H4 (cell line): ENCODE measurements at places on chromosomes 16 and 17.

DNA sequence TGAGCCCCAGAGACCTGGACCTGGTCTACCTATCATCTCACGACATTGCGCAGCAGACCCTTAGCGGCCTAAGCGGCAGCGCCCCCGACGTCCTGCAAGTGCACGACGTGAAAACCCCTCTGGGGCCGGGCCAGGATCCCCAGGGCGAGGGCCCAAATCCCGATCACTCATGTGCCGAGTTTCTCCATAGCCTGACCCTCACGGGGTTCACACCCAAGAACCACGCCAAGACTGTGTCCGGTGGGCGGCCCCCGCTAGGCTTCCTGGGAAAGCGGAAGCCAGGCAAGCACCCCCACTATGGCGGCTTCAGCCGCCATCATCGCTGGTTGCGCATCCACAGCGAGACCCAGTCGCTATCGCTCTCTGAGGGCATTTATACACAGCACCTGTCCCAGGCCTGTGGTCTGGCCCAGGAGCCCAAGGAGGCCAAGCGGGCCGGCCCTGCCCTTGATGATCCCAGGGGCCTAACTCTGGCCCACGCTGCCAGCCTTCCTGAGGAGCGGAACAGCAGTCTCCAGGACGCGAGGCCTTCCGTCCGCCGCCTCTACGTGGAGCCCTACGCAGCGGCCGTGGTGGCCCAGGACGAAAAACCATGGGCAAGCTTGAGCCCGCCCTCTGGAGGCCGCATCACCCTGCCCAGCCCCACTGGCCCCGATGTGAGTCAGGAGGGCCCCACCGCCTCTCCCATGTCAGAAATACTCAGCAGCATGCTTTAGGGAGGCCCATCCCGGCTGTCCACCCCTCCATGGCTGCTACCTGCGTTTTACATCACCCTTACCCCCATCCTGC is 82.8 kb upstream of the NOG start:
- DNase-seq = no peak

DNA sequence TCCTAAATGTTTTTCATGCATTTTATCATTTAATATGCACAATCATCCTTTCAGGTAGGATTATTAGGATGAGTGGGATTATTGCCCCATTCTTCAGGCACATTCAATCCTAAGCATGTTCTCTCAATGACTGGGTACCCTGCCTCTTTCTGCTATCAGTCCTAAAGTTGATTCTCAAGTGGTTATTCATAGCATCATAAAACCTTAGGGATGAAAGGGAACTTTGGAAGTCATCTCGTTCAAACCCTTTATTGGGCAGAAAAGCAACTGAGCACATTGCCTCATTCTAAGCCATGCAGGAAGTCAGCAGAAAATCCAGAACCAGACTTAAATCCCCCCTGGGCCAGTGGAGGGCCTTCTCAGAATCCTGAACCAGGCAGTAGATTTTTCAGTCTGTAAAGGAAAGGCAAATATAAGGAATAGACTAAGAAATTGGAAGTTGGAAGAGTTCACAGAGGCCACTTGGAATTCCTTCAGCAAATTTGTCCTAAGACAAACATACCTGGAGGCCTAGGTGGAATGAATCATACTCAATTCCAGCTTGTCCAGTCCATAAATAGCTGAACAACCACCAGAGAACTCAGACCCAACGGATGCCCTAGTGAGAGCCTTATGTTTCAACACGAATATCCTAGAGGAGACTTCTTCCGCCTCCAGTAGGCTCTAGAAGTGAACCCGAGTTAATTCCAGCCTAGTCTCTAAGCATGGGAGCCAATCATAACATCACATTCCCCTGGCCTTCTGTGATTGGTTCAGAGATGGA is 62.7 kb downstream of the IRX6 start:
- DNase-seq = no peak

DNA sequence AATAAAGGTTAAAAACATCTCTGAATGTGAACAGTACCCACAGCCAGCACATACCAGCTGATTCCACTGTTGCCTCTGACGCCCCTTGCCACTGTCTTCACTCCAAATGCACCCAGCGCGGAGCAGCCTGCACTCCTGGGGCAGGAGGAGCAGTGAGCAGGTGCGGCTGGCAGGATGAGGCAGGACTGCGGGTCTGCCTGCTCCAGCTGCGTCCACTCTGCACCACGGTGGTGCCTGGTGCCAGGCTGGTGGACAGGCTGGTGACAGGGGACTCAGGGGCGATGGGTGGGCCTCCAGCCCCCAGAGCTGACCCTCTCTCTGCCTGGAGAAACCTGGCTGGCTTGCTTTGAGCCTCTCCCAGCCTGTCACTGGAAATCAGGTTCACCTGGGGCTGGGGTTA is 9.4 kb downstream of the RAB40B start:
- no peak for DNase-seq

DNA sequence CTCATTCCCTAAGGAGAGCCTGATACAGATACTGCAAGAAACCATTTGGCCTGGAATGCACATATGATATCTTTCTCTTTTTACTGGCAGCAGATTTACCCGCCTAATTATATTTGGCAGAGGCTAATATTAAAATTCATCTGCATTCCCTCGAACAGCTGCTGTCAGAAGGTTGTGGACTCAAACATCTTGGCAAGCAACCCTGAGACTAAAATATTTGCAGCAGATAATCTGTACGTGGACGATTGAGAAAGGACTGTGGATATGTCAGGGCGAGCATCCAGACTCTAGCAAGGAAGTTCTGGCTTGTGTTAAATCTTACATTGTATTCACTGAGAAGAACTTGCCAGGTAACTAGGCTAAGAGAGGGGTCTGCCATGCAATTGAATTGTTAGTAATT is 65.2 kb downstream of the SNX20 start:
- no peak for DNase-seq

GRCh38 chr17:49738456-49739163 is 25.3 kb downstream of the FAM117A start:
- no peak for DNase-seq

GRCh38 chr17:10842658-10843057 is 4.8 kb upstream of the PIRT start:
- DNase-seq = no peak

GRCh38 chr17:44280392-44280937 is 12.5 kb upstream of the SLC4A1 start:
- DNase-seq = no peak

- no peak for DNase-seq
These were observed 5.9 kb upstream of the KCNJ18 start for GRCh38 chr17:21686165-21687015.

- no peak for DNase-seq
These were observed 11.0 kb downstream of the CCDC47 start for GRCh38 chr17:63762161-63763078.
